Fibroblast of skin of back (primary cell): ENCODE measurements at places on chromosomes 13 and 19.

- no peak for DNase-seq
These were observed 7.8 kb downstream of the DLL3 start for GRCh38 chr19:39506598-39506943.

GRCh38 chr19:39167461-39168257, 29.1 kb upstream of the NCCRP1 start:
- DNase-seq, result no peak

DNA sequence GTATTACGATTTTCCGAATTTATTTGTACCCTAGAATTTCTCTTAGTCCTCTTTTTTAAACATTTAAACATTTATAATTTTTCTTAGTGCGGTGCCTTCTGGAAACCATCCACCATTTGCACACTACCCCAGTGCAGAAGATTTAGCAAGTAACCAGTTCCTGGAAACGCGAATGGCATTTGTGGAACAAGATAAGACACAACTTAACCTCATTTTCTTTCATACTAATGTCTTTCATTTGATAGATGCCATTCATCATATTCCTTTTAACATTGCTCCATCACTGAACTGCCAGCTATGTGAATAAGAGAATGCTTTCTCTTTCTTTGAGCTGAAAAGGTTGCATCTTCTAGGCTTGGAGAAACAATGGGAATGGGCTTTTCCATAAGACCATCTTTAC, 6.8 kb downstream of the FRY start:
- DNase-seq, result no peak

GRCh38 chr13:100108913-100109507, 20.1 kb downstream of the PCCA start:
- DNase-seq, result no peak

GRCh38 chr19:51448411-51449016, 9.7 kb downstream of the SIGLEC8 start:
- DNase-seq, result no peak

GRCh38 chr19:1968279-1969175, 27.6 kb downstream of the CSNK1G2 start:
- no peak for DNase-seq

- peak; percentile 5 for DNase-seq
These were observed 13.0 kb downstream of the OR7A5 start for GRCh38 chr19:14821937-14822336.

DNA sequence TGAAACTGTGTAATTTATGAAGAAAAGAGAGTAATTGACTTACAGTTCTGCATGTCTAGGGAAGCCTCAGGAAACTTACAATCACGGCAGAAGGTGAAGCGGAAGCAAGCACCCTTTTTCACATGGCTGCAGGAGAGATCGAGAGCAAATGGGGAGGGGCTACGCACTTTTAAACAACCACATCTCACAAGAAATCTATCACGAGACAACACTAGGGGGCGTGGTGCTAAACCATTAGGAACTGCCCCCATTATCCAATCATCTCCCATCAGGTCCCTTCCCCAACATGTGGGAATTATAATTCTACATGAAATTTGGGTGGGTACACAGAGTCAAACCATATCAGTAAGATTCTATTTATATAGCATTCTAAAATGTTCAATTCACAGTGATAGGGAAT, 114.8 kb upstream of the TRPC4 start:
- DNase-seq, result no peak

- no peak for DNase-seq
These were observed 4.3 kb downstream of the YJEFN3 start for GRCh38 chr19:19532806-19533701.

GRCh38 chr13:25111585-25111956, 15.6 kb downstream of the PABPC3 start:
- DNase-seq, result no peak

DNA sequence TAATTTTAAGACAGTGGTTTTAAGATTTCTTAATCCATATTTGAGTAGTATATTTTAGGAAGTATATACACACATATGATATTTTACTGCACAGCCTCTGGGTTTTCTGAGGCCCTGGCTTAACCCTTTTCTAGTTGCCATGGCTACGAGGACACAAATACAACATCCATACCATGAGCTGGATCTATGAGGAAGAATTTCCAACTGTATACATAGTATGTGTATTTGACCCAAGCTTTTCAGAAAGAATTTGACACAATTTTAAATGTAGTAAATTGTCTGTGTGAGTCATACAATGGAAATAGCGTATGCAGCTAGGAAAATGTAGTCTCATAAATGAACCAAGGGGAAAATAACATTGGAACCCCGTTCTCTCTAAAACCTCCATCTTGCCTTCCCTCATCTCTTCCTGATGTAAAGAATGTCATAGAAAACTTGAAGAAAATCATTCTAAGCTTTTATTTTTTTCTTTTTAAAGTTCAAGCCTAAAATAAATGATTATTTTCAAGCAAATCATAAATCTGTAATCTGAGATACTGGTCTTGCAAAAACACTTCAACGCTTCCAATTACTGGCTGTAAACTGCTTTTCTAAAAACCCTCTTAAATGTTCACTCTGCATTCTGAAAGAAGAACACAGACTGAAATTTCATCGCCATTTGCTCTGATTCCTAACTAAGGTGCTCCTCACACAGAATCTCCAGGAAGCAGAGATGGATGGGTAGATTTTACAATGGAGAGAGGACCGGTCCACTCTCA, 172.4 kb downstream of the LACC1 start:
- peak; percentile 81 for DNase-seq

- DNase-seq, result no peak
These were observed 1350.8 kb upstream of the SLC10A2 start for GRCh38 chr13:104416973-104417372.

- peak; percentile 71 for DNase-seq
These were observed 5.2 kb upstream of the ZNF579 start for GRCh38 chr19:55585658-55586339.

GRCh38 chr13:97226788-97227627, 4.9 kb downstream of the MBNL2 start:
- DNase-seq, result no peak

GRCh38 chr13:94329754-94330551, 149.5 kb downstream of the DCT start:
- peak; percentile 90 for DNase-seq

- DNase-seq, result no peak
These were observed 5.3 kb upstream of the PRKCG start for GRCh38 chr19:53876651-53877224.

- DNase-seq, result no peak
These were observed 30.2 kb upstream of the CD33 start for GRCh38 chr19:51194527-51195315.

DNA sequence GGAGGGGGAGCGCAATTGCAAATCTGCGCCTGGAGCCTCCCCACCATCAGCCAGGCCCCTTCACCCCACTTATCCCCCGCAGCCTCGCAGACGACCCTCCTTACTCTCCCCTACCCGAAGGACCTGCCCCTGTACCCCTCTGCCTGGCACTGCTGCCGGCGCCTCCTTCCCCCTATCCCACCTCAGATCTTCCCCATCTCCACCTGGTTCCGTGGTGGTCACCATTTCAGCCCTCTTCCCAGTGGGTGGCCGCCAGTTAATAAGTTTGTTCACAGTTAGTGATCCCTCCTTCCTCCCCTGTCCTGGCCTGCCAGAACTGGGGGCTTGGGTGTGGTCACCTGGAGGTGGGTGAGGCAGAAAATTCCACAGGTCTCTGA, 397 bp downstream of the SLC44A2 start:
- DNase-seq, result no peak

- no peak for DNase-seq
These were observed 1.3 kb downstream of the MAN2B1 start for GRCh38 chr19:12665281-12665573.

GRCh38 chr13:71864986-71865873, 1.8 kb downstream of the DACH1 start:
- DNase-seq, result no peak

DNA sequence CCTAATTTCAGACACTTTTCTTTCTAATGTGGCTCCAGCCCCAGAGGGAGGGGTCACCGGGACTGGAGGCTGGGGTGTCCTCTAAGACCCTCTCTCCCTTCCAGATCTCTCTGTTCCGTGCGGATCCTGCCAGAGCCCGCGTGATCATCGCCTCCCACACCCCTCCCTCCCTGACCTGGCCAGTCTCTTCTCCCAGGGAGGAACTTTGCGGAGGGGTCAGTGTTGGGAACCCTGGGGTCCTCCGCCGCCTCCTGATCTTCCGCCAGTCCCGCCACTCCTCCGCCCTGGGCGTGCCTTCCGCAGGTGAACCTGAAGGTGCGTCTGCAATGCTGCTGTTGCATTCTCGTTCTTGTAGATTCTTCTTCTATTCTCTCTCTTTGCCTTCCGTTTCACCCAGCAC, 9.1 kb downstream of the SOX21 start:
- DNase-seq, result no peak

GRCh38 chr13:33017323-33017929, 1.2 kb downstream of the KL start:
- DNase-seq, result peak; percentile 13

DNA sequence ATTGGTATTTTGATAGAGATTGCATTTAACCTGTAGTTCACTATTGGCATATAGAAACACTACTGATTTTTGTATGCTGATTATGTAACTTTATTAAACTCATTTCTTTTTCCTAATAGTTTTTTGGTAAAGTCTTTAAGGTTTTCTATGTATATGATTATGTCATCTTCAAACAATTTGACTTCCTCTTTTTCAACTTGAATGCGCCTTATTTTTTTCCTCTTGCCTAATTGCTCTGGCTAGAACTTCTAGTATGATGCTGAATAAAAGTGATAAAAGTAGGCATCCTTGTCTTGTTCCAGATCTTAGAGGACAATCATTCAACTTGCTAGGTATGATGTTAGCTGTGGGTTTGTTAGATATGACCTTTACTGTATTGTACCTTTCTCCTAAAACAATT, 1034.9 kb downstream of the PCDH9 start:
- no peak for DNase-seq

DNA sequence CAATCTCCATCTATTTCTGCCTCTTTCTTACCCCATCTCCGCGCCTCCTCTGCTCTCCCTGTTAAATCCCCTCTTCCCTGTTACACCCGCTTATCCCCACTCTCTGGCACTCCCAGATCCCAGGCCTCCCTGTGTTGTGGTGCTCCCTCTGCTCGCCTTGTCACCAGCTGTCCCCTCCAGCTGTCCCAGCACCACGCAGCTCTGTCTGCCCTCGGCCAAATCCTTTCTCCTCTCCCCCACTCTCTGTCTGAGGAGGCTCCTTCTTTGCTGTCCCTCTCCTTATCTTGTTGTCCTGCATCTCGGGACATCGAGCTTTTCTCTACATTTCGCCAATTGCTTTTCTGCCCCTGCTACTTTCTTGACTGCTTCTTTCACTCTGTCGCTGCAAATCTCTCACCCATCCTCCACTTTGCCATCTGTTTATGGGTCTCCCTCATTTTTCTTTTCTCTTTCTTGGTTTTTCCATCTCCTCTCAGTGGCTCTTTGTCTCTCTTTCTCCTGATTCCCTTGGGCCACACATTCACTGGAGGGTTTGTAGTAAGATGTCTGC, 941 bp downstream of the ZNF160 start:
- DNase-seq, result peak; percentile 7

DNA sequence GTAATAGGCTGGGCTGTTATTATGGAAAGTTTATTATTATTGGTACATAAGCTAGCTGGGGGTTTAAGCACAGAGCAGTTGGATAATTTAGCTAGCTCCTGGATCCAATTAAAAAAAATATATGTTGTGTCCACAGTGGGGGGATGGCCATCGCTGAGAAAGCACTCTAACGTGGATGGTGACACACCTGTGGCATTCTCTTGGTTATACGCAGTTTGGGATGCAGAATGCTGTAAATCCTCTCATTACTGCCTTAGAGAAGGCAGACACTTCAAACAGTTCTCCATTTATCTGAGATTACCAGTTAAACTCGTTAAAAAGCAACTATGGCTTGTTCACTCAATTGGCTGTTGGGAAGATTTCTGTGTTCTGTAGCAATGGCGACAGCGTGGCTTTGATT, 2.4 kb upstream of the ZNF536 start:
- DNase-seq, result no peak

DNA sequence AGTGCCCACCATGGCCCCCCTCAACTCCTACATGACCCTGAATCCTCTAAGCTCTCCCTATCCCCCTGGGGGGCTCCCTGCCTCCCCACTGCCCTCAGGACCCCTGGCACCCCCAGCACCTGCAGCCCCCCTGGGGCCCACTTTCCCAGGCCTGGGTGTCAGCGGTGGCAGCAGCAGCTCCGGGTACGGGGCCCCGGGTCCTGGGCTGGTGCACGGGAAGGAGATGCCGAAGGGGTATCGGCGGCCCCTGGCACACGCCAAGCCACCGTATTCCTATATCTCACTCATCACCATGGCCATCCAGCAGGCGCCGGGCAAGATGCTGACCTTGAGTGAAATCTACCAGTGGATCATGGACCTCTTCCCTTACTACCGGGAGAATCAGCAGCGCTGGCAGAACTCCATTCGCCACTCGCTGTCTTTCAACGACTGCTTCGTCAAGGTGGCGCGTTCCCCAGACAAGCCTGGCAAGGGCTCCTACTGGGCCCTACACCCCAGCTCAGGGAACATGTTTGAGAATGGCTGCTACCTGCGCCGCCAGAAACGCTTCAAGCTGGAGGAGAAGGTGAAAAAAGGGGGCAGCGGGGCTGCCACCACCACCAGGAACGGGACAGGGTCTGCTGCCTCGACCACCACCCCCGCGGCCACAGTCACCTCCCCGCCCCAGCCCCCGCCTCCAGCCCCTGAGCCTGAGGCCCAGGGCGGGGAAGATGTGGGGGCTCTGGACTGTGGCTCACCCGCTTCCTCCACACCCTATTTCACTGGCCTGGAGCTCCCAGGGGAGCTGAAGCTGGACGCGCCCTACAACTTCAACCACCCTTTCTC, 8.2 kb downstream of the FOXA3 start:
- DNase-seq, result no peak

DNA sequence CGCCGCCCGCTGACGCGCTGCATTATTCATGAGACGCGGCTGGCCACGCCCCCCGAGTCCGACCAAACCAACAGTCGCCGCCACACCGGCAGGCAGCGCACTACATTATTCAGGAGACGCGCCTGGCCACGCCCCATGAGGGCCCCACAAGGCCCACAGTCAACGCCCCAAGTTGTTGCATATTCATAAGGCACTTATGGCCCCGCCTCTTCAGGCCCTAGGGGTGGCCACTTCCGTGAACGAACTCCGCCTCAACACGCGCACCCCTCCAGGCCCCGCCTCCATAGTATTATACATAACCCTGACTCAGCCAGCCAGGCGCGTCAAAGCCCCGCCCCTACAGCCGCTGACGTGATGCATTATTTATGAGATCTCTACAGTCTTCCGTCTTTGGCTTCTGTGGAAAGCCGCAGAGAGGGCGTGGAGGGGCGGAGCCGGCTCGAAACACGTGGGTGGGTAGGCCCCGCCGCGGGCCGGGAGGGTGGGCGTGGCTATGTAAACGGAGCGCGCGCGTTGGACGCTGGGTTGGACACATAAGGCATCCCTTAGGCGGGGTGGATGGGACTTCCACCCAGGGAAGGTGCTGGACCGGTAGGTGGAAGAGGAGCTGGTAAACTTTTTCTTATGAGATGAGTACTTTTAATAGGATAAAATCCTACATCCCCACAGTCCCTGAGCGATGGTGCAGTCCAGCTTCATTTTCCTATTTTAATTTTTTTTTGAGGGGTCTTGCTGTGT, 423 bp upstream of the ELL start:
- DNase-seq, result peak; percentile 100

GRCh38 chr13:50400035-50400726, 384.9 kb downstream of the KCNRG start:
- peak; percentile 36 for DNase-seq

- DNase-seq, result peak; percentile 69
These were observed 546 bp downstream of the UBXN6 start for GRCh38 chr19:4456843-4457653.

GRCh38 chr19:49344505-49345423, 9.6 kb downstream of the CD37 start:
- no peak for DNase-seq

GRCh38 chr19:16521715-16522289, 20.4 kb downstream of the CHERP start:
- DNase-seq, result no peak

GRCh38 chr13:21152251-21152899, 24.0 kb downstream of the SKA3 start:
- no peak for DNase-seq
